Activated CD4-positive, CD25-positive, alpha-beta regulatory T cell treated with anti-CD3 and anti-CD28 coated beads, Interleukin-2, amount 50 U/mL, for 16 hours (primary cell): ENCODE measurements at places on chromosomes 2 and 18.

GRCh38 chr18:74840492-74841167, 243.0 kb downstream of the ZNF407 start:
- no peak for DNase-seq

GRCh38 chr18:57008001-57008686, 138.7 kb upstream of the BOD1L2 start:
- DNase-seq, result no peak

DNA sequence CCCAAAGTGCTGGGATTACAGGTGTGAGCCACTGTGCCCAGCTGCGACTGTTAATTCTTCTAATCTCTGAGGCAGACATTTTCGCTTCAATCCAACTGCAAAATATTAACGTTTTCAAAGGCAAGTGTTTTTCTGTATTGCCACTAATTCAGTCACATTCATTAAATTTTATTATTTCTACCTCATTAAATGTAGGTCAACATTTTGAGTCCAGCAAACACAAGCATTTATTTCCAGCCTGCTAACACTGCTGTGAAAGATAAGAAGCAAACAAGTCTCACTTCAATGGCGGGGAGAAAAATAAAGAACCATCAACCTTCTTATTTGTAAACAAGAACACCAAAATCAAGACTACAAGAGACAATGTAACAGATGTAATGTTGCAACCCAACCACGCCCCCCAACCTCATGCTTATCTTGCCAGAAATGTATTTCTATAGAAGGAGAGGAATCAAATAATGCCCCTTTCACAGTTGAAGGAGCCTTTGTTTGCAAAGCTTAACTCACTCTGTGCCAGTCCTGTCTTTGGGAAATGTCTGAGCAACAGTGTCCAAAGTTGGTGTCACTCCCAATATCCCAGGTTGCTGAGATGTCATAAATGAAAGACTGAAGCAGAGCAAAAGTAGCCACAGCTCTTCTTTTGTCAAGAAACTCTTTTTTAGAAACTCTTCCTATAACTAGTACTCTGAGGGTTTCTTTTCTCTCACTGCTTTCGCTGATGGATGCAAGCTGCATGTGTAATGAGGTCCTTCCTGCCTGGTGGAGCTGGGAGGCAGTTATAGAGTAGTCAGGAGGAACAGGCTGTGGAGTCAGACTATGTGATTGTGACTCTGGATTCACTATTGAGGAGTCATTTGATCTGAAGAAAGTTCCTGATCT, 8.6 kb downstream of the DOCK10 start:
- no peak for DNase-seq

GRCh38 chr2:113822087-113822815, 65.8 kb upstream of the SLC35F5 start:
- DNase-seq, result no peak

DNA sequence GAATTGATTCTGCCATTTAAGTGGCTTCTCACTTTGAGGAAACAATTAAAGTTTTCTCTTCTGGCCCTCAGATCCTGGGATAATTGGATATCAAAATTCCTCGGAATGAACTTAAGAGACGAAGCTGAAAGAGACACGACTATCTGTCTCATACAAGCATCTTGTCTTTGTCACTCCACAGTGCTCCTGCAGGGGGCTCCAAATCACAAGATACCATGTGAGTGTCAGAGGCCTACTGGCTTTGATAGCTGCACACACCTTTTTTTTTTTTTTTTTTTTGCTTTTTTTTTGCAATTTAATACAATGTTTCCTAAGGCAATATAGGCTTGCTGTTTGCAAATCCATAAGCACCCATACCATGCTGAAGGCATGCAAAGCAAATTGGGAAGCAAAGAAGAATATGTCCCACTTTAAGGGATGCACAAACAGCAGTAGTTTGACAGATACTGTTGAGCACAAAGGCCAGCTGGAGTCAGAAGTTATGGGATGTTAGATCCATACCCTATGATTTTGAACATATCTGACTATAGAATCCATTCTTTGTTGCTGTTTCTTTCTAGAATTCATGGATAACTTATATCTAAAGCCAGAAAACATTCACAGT, 109.0 kb upstream of the CBLN2 start:
- no peak for DNase-seq

DNA sequence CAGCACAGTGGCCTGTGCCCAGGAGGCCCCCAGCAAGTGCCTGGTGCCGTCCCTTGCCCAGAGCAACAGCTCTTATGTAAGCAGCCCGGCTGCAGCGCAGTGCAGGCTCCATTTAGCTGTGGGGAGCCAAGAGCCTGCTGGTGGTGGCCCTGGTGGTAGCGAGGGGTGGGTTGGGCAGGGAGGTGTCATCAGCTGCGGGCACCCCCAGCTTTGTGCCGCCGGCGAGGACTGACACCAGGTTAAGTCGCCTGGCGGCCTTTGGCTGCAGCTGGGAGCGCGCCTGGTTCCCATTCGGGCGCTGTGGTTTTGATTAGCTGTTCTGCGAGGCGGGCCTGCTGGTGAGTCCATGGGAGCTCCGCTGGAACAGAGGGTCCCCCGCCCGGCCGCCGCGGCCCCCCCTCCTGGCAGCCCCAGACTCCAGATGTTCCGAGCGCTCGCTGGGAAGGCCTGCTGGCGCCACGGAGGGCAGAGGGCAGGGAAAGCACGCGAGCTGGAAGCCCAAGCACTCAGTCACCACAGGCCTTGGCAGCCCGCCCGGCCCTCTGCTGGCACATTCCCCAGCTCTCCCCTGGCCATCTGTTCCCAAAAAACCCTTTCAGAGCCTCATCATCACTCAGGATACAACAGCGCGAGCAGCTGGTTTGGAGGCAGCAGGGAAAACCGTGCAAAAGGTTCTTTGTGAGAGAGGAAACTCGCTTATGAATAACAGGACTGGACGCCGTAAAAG, 18.4 kb downstream of the ATOH8 start:
- no peak for DNase-seq

- no peak for DNase-seq
Observed at GRCh38 chr2:215553946-215554345, 118.1 kb upstream of the FN1 start.

DNA sequence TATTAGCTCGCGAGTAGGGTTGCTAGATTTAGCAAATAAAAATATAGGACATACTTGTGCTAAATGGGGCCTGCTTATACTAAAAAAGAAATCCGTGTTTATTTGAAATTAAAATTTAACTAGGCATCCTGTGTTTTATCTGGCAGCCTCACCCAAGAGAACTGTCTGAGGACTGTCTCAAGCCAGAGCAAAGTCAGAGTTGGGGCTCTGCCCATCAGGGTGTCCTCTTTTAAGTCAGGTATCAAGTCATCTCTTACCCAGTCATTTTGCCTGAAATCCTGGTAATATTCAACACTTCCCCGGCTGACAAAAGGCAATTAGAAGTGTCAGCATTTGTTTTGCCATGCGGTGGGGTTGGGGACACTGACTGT, 48.3 kb upstream of the ST3GAL5 start:
- no peak for DNase-seq

DNA sequence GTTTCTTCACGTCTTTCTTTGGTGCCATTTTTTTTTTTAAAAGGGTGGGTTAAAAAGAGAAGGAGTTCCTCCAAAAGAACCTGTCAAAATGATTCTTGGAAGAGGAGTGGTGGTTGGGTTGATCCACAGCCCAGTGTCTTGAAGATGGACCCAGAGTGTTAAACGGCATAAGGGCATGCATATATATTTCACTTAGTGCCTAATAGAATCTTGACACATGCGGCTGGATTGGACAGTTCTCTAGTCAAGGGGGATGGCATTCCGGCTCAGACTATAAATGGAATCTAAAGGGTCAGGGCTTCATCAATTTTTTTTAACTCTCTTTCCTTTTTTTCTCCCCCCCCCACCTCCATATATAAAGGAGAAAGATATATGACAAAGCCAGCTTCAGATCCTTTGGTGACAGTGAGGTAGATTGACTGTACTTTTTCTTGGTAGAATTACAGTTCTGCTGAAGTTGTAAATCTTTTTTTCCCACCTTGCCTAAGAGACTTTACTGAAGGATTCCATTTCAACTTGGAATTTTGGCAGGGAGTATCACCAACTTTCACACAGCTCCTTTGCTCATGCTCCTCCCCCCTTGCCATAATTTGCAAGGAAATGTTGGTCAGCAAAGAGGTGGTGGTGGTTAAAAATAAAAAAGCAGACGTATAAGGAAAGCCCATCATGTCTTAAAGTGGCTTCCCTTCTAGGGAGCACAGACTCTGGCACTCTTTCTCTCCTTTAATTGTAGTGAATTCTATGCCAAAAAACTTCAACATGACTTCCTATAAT, at the start of gene MYL1:
Gene MYL1, minus strand, starts transcription at position 160 of the 774 bp plus-strand sequence. Its CDS starts 132 bp downstream, at position 28.
- DNase-seq, result no peak

DNA sequence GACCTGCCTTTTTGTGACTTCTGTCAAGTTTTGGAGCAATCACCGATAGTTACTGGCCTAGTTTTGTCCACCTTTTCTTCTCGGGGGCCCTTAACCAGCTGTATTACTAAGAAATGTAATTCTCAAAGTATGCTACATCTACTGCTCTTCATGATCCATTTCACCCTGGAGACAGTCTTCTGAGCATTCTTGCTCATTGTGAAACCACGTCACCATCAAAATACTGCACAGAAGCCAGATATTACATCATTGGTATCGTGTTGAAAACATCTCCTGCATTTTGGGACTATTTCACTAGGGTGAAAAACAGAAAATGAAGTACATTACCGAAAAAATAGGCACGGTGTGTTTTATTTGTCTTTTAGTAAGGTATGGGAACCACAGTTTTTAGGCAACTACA, 11.7 kb downstream of the LYPD6B start:
- DNase-seq, result no peak

DNA sequence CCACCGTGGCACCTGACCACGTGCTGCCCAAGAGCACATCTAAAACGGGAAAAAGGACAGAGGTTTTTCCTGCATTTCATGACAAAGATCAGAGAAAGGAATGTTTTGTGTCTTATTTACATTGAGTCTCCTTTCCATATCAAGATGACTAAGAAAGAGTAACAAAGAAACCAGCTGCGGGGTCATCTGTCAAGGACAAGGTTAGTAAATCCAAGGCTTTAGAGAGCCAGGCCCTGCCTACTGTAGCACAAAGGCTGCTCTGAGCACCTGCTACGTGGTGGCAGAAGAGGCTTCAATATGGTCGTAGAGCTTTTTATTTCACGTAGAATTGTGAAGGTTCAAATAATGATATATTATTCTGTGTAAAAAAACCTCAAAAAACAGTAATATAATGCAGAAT, 51.0 kb downstream of the PRELID3A start:
- DNase-seq, result no peak

DNA sequence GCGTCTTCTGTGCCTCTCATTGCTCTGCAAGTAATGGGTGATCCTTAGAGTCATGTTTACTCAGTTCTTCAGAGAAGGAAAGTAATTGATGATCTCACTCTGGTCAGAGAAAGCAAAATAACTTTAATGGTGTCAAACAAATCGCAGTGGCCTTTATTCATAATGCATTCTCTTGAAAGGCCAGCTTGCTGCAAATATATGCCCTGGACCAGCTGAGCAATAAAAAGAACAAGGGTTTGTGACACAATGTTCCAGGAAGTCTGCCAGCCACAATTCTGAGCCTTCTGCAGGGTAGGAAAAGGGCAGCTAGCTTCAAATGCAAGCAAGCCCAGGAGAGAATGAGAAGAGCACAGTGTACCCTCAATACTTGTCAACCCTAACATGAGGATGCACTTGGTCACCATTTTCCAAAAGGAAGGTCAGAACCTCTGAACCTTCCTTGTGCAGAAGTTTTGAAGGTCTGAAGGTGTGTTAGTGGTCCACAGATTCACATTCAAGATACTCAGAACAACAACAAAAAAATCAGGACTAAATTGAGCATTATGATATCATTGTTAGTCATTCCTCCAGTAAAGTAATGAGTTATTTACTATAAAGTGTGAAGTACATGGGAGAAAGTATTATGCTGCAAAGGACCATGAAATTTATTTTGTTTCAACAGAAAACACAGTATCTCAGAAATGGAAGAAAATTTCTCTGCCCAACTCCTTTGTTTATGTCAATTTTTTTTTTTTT, 355.6 kb downstream of the PAX3 start:
- no peak for DNase-seq
